LoVo (cell line): ENCODE measurements at places on chromosomes 3 and 15.

- DNase-seq: no peak
These were observed 32.9 kb upstream of the SLC24A5 start for GRCh38 chr15:48087844-48088243.

- no peak for DNase-seq
These were observed 70.7 kb upstream of the VEPH1 start for GRCh38 chr3:157573780-157574378.

- DNase-seq: no peak
These were observed 108.2 kb upstream of the MBNL1 start for GRCh38 chr3:152160350-152161011.

GRCh38 chr3:42500909-42501308 is 1.5 kb upstream of the VIPR1 start:
- no peak for DNase-seq

DNA sequence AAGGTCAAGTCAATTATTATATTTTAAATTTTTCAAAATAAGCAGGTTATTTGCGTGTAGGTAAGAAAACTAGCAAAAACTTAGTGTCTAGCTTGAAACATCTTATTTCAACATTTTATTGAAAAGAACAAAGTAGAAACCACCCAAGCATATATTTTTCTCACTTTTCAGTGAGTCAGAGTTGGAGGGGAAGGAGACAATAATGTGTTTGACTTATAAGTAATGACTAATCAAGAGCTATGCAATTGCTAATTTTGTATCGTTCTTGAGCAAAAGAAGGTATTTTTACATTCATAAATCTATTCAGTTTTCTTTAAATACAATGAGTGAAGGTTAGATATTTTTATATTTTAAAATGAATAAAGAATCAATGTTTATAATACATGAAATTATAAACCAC is 54.4 kb upstream of the P2RY1 start:
- no peak for DNase-seq

GRCh38 chr3:157117875-157118654 is 41.9 kb downstream of the CCNL1 start:
- DNase-seq: no peak

DNA sequence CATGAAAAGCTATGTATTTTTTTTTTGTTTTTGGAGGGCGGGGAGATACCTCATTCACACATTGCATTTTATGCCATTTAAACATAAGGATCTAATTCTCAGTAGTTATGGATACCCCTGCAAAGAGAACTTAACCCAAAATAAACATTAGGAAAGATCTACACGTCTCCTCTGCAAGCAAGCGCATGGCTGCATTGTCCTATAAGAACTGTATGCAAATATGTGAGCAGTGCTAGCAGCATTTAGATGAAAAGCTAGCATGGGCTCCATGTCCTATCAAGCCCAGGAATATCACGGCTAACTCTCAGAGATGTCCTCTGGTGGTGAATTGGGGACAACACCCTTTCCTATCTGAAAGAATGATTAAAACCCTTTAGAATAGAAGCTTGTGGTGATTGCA is 292.8 kb downstream of the MEX3B start:
- DNase-seq: no peak

DNA sequence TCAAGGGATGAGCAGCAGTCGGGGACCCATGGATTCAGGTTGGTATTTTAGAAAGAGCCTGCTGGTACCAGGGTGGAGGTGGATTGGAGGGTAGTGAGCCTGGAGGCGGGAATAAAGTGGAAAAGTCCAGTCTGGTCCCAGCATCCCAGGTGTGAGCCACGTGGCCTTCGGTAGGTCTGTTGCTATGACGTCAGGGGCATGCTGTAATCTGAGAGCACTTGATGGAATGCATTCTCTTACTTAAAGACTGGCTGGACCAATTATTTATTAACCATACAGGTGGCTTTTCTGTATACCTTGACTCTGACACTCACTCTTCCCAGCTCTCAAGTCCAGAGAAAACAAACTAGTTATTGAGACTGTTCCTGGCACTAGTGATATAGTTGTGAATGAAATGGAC is 389.9 kb upstream of the RGMA start:
- DNase-seq: no peak

DNA sequence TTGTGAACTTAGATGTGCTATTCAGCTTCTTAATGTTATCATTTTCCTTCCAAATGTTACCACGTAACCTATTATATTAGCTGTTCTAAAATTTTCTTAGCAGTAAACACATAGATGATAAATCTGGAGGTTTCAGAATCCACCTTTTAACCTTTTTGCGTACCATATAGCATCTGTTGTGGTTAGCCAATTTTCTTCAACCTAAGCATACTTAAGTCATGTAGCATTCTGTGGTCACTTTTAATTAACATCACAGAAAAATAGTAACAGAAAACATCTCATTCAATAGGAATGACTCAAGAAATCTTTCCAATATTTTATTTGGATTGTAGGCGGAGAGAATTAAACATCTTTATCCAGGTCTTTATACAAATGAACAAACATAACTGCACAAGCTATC is 1465.3 kb upstream of the GBE1 start:
- no peak for DNase-seq

GRCh38 chr3:17632401-17633100 is 109.9 kb downstream of the TBC1D5 start:
- no peak for DNase-seq

GRCh38 chr15:90986790-90987507 is 7.4 kb downstream of the PRC1 start:
- no peak for DNase-seq

GRCh38 chr3:13085846-13086179 is 12.6 kb upstream of the IQSEC1 start:
- no peak for DNase-seq

- DNase-seq: no peak
These were observed 87.0 kb downstream of the TMEM266 start for GRCh38 chr15:76146812-76147211.
